Activated CD4-positive, alpha-beta memory T cell treated with anti-CD3 and anti-CD28 coated beads, Interleukin-2, amount 10 ng/mL, durations not matched to agents 7 days and 5 days (primary cell): ENCODE measurements at places on chromosomes 16 and 17. TPM values are rescaled to one million over a fixed set of nuclear protein-coding genes. Genes with fewer than 3 reads are reported as not detected.

DNA sequence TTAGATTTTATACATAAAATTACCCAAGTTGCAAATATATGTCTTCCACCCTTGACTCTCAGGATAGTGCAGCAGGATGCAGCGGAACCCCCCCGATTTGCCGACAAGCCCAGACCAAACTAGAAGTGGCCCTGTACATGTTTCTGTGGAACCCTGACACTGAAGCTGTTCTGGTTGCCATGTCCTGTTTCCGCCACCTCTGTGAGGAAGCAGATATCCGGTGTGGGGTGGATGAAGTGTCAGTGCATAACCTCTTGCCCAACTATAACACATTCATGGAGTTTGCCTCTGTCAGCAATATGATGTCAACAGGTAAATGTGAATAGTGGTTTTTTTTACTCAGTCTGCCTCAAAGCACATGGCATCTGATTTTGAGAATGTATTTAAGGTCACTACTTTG is 70.7 kb downstream of the OMG start:
- DNase-seq, result peak; percentile 22

DNA sequence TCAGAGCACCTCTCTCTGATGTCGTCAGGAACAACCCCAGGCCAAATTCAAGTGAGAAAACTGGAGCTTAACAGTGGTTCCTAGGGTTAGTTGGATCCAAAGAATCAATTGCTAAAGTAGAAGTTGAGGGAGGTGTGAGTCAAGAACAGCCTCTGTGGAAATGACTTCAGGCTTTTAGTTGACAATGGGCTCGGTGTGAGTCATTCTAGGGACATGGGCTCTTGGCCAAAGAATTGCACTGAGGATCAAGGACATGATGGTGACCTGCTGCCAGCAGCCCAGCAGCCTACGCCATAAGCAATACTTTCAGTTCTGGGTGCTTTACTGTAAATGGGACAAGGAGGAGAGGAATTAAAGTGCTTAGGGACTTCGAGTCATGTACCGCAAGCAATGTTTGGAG is 32.1 kb upstream of the SMURF2 start:
- DNase-seq, result no peak

GRCh38 chr17:70144260-70144846 is 25.0 kb upstream of the KCNJ2 start:
- DNase-seq, result no peak

GRCh38 chr17:49576088-49576916 is 631 bp downstream of the NXPH3 start:
- DNase-seq, result no peak

- DNase-seq, result no peak
These were observed 2.7 kb downstream of the TNFAIP1 start for GRCh38 chr17:28338056-28338768.

Gene STX1B
- 1.5 TPM for total RNA-seq

DNA sequence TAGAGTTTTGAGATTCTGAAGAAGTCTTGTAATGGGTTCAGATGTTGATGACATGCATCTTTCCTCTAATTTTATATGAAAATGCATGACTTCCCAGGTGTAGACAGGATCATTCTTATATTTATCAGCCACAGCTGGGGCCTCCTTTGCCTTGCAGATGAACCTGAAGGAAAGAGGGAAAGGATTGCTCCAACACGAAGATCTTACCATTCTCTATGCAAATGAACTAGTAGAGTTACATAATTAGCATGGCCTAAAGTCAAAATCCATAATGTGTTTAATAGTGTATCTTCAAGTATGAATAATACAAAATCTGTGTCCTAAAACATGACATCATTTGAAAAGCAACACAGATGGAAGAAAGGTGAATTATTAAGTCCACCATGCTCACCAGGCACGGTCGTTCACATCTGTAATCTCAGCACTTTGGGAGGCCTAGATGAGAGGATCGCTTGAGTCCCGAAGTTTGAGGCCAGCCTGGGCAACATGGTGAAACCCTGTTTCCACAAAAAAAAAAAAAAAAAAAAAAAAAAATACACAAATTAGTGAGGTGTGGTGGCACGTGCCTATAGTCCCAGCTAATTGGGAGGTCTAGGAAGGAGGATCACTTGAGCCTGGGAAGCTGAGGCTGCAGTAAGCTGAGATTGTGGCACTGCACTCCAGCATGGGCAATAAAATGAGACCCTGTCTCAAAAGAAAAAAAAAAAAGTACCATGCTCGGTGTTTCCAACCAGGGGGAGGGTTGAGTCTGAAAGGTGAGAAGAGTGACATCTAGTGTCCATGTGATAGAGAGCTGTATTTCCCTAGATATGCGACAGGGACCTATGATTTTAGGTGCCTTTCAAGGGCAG is 6.3 kb downstream of the VWA3A start:
- DNase-seq, result no peak

GRCh38 chr16:3214904-3215600 is 19.9 kb downstream of the ZNF200 start:
- peak; percentile 61 for DNase-seq

Gene TBC1D3G
- not detected for total RNA-seq

- no peak for DNase-seq
These were observed 52.9 kb upstream of the MAF start for GRCh38 chr16:79653373-79653891.

- DNase-seq, result peak; percentile 86
These were observed 792 bp upstream of the RAC3 start for GRCh38 chr17:82030470-82031302.

DNA sequence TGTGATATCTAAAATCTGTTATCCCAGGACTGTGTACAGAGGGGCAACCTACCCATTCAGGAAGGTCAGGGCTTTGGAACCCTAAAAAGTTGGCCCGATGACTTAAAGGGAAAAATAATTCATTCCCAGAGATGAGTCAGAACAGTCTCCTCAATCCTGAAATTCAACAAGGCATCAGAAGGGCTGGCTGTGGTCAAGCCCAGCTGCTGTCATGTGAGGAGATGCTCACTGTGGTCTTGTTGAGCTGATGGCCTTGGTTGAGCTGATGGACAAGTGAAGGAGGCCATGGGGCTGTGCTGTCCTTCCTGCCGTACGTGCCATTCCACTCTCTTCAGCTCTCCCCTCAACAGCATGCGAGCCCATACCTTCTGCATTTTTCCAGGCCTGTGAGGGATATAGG is 20.9 kb upstream of the DRG2 start:
- DNase-seq, result no peak

- no peak for DNase-seq
These were observed at the start of gene SDK2 for GRCh38 chr17:73644145-73645049. Gene SDK2 (minus strand): TSS chr17:73644445. CDS start chr17:73644088, 357 bp downstream.

GRCh38 chr17:40021451-40021971 is 6.3 kb downstream of the CSF3 start:
- DNase-seq, result no peak

Gene KIF2B
- not detected for total RNA-seq

DNA sequence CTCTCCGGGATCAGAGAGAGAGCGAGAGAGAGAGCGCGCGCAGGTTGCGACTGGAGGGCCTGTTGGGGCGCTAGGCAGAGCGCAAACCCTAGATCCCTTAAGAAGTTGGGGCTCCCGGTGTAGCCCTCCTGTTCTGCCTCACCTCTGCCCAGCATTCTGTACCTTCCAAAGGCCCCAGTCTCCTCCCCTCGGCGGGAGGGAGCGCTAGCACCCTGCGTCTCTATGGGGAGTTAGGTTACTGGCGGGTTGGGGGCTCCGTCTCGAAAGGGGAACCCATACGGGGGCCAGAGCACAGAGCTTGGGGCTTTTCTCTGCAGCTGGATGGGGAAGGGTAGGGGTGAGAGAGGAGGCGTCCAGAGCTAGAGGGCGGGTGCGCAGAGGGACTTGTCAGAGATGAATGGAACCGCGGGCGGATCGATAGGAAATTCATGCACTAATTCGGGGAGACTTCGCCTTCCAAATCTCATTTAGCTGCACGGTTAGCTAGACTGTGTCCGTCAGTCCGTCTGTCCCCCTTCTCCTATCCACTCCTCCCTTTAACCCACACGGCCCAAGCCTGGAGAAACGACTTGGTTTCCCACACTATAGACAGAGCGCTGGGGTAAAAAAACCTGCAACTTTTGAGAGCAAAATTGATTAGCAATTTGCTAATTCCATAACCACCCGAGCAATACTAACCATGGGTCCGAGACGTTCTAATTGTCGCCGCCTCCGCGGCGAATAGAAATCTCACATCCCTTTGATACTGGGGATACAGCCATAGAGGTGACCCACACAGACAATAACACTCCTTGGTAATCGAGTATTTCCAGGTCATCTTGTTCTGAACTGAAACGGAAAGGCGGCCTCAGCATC is 693 bp upstream of the HOXB4 start:
- DNase-seq, result no peak

DNA sequence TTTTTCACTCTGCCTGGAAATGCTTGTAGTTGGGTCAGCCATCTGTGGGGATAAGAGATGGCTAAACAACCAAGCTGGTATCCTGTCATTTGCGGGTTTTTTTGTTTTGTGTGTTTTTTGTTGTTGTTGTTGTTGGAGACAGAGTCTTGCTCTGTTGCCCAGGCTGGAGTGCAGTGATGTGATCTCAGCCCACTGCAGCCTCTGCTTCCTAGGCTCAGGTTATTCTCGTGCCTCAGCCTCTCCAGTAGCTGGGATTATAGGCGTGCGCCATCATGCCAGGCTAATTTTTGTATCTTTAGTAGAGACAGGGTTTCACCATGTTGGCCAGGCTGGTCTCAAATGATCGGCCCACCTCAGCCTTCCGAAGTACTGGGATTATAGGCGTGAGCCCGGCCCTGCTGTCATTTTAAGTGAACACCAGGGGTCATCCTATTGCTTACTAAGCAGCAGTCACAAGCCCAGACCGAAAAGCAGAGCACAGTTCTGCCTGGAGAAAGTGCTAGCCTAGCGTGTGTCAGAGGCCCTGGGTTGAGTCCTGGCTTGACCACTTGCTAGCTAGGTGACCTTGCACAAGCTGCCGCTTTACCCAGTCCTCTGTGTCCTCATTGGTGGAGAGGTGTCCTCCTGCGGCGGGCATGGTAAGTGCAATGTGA is 4.6 kb downstream of the SMCR8 start:
- no peak for DNase-seq

DNA sequence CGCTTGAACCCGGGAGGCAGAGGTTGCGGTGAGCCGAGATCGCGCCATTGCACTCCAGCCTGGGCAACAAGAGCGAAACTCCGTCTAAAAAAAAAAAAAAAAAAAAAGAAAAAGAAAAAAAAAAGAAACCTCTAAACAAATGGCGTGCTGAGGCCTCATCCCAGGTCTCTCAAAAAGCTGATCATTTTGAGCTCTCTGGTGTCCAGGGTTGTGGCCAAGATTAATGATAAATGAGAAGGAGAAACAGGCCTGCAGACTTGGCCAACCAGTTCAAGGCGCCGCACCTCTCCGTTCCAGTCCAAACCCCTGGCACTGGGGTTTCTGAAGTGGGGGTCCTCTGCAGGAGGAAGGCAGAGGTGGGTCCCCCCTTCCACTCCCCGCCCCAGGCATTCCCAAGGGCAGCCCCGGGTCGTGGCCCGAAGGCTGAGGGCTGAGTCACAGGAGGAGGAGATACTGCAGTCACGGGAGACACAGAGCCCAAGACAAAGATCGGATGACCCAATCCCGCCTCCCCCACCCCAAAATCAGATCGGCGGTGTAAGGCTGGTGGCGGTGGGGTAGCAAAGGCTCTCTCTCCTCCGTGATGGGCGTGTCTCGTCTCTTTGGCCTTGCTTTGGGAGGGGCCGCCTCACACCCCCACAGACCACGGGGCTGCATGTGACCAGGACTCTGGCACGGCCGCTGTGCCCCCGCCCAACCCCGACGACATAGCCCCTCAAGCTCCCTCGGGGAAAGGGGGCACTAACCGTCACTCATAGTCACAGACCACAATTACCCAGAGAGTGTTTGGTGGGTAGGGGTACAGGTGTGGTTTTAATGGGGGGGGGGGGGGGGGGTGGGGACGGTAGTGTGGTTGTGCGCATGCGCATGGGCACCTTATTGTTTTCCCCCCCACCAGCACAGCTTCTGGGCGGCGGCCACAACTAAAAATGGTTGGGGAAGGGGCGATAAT is 1.1 kb downstream of the VAT1 start:
- no peak for DNase-seq

Gene BCAR1
- not detected for total RNA-seq

Gene XYLT1
- 34.9 TPM for total RNA-seq

DNA sequence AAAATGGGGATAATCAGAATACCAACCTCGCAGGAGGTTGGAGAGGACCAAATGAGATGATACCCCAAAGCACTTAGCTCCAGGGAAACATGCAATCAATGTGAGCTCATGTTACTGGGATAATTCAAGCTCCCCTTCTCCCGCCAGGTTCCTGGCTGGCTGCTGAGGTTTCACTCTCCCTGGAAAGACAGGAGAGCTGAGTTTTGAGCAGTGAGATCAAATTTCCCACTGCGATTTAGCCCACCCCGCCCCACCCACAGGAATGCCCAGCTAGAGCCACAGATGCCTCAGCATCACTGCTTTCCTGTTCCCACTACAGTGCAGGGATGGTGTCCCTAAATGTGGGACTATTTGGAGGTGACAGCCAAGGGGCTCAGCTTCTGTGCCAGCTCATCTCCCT is 56.7 kb downstream of the ZNF423 start:
- no peak for DNase-seq

Gene SLC4A1
- total RNA-seq, result not detected

- DNase-seq, result no peak
These were observed 18.9 kb downstream of the KATNB1 start for GRCh38 chr16:57754354-57755060.

DNA sequence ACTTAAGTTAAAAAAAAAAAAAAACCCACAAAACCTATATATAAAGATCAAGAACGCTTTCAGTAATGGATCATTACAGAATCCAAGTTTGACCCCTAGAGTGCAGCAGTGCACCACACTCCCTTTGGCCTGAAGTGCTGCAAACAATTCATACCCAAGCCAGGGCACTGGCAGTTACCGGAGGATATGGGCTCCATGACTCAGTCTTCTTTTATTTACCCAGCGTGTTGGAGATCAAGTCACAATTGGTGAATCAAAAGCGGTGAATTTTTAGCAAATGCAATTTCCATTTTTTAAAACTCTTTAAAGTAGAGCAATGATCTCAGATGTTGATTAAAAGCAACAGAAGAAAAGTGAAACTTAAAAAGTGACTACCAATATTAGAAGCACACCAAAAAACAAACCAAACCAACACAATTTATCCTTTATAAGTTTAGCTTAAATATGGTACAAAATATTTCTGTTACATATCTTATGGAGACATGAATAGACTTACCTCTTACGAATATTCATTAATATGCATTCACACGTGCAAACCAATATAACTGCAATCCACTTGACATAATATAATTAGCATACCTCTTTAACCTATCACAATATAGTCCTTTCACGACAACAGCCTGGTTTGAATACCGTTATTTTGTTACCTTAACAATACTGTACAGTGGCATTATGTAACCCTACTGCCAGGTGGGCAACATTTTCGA is 46.3 kb downstream of the ZNF652 start:
- DNase-seq, result peak; percentile 84

- no peak for DNase-seq
These were observed 23.0 kb downstream of the JPH3 start for GRCh38 chr16:87625241-87625797.

GRCh38 chr16:48538746-48539484 is 71.1 kb downstream of the N4BP1 start:
- DNase-seq, result no peak

Gene SF3B3
- total RNA-seq, result 332 TPM

Gene CD79B
- total RNA-seq, result 48.6 TPM

Gene PRR14
- 86.1 TPM for total RNA-seq
